ENCODE measurements at places on chromosomes 11 and 22.

DNA sequence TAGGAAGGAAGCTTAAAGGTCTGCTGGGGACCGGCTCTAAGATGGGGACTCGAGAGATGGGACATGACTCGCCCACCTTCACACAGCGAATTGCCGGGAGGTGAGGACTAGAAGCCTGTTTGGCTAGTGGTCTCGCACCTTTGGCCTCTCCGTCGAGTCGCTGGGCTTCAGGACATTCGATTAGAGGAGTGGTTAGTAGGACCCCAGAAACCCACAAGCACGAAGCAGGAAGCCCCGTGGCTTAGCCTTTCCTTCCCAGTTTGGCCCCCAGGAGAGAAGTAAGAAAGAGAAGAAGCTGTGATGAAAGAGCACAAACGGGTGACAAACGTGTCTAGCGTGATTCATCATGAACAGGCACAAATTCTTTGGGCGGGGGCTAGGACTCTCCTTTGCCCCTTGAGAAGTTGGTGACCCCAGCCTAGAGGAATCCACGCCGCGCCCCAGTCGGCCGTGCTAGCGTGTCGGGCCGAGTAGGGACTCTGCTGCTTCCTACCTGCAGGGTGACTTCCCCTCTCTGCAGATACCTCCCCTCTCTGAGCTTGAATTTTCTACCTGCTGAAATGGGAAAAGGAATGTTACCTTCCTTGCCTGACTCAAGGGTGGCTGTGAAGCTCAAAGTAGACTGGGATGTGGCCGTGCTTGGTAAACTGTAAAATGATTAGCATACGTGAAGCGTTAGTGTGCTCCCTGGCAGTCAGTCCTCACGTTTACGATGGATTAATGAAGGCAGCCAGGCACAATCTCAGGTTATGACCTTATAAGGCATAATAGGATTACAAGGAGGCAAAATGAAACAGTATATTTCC is 1.1 kb upstream of the ADM start:
- peak; percentile 12 for DNase-seq

DNA sequence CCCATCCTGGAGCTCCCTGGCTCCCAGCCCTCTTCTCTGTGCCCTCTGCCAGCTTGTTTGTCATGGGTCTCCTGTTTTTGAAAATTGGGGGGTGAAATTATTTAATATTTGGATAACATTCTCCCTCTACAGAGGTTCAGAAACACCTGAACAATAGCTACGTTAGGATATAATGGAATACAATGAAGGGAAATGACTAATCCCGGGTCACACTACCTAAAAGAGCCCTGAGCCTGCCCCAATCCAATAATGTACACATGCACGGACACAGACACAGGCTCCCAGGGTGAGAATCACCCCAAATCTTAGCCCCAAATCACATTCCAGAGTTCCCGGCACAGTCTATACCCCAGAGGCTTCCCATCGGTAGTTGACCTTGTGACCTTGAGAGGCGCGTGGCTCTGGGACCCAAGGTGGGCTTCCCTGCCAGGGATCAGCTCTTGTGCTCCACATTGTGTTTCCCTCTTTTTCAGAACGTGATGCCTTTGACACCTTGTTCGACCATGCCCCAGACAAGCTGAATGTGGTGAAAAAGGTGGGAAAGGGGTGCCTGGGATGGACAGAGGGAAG is 135.5 kb downstream of the PARVA start:
- no peak for DNase-seq

DNA sequence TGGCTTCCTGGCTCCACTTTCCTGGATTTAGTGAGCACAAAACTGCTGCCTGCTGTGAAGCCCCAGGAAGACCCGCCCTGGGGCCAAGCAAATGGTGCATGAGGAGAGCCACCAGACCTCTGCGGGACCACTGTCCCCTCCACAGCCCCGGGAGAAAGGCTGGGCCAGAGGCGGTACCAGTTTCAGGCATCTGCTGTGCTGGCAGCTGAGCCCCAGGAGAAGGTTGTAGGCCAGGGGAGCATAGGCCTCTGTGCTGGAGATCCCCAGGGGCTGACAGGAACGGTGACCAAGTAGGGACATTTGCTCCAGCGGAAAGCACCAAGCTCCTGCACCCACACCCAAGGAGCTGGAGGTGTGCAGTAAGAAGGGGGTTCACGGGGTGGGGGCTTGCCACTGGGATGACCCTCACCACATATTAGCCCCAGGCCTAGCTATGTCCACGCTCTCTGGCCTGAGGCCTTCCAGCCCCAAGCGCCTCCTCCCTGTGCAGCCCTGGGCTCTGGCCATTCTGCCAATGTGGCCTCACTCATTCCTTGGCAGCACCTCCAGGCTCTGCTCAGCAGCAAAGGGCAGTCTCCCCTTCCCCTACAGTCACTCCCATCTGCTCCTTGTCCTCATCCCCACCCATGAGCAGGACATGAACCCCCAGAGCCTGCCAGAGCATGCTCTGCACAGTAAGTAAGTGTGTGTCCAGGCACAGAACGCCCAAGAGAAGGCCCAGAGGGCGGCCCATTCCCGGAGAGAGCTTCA is 24.0 kb upstream of the COMT start:
- DNase-seq: no peak

DNA sequence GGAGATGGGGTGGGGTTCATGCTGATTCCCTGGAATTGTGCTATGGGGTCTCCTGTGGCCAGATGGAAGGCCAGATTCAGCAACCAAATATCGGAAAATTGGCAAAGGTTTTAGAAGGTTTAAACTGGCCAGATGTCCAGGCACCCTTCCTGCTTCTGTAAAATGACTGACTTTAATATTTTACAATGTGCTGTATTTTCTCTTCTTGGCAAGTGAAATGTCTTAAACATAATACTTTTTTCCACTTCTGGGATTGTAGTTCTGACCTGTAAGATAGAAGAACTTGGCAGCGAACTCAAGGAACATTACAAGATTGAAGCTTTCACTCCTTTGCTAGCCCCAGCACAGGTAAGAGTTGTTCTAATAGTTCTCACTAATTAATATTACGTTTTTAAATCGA is 17.5 kb downstream of the POLA2 start:
- DNase-seq: no peak

DNA sequence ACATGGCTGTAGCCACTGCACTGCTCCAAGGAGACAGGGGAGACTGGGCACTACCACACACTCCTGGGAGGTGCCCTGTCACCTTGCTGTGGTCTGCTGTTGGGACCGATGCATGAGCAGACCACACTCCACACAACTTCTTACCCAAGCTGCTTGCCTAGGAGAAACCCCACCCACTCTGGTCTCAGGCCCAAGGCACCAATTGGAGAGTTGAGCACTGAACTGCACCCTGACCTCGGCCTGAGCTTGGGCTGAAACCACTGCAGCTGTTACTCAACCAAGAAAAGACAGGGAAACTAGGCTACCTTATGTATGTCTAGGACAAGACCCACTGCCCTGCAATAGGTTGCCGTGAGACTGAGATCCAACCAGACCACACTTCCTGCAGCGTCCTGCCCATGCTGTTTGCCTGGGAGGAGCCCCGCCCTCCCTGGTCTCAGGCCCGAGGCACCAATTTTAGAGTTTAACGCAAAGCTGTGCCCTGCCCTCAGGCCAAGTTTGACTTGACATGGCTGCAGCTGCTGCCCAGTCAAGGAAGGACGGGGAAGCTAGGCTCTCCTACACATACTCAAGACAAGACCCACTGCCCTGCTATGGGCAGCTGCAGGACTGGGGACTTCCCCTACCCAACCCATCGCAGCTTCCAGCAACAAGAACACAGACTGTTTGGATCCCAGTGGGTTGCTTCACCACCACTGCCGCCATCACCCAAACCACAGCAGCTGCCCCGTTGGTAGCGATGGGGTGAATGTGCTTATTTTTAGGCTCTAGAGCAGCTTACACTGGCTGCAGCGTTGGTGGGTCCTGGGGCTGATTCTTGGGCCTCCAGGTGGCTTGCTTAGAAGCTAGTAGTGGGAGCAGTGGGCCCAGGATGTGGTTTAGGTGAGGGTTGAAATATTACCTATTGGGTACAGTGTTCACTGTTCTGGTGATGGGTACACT is 66.8 kb downstream of the BRD1 start:
- DNase-seq: no peak

DNA sequence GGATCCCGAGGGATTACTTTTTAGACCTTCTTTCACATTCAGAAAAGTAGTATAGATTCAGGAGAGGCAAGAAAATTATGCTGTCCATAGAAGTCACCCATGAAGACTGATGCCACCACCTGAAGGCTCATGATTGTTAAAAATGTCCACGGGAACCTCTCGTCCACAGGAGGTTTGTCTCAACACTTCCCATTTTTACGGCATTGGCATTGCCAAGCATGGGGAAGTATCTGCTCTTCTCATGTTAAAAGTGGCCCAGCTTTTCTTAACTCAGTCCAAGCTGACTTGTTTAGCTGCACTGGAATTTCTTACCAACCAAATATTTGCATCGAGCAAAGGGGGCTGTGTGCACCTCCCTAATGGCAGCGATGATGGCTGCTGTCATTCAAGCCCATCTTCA is 9.6 kb downstream of the CDPF1 start:
- no peak for DNase-seq

GRCh38 chr11:6402561-6402981 is 12.3 kb downstream of the SMPD1 start:
- no peak for DNase-seq

DNA sequence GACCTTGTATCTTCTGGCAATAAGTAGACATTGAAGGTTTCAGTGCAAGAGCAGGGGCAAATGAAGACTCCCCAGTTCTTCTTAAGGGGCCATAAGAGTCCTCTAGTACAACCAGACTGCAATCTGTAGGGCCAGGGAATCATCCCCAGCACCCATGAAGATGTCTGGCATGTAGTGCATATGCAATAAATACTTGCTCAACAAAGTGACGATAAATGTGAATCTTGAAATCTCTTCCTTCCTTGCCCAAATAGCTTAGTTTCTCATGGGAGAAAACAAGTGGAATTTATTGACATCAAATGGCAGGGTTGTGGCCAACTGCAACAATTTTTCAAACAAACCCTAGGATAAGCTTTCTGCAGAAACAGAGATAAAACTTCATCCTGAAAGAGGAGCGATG is 107.6 kb downstream of the ABTB2 start:
- DNase-seq: no peak

Measured in activated gamma-delta T cell (primary cell).